Fibroblast of skin of abdomen (primary cell): ENCODE measurements at places on chromosomes 5 and 9.

DNA sequence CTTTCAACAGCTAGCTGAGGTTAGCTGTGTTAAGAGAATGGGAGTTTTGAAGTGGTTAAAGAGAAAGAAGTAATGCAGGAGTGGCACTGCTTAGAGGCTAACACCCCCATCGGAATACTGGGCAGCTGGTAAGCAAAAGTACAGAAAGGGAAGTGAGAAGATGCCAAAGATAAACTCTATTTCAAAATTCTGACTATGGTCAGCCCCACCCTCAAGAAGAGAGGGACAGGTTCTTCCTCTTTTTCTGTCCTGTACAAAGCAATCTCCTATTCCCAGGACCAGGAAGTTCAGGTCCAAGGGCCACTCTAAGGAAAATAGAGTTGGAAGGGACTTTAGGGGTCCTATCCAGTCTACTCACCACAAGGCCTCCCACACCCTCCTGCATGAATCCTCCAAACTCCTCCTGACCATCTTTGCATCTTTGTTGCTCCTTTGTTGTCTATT, 45.9 kb upstream of the JAK2 start:
- no peak for DNase-seq

DNA sequence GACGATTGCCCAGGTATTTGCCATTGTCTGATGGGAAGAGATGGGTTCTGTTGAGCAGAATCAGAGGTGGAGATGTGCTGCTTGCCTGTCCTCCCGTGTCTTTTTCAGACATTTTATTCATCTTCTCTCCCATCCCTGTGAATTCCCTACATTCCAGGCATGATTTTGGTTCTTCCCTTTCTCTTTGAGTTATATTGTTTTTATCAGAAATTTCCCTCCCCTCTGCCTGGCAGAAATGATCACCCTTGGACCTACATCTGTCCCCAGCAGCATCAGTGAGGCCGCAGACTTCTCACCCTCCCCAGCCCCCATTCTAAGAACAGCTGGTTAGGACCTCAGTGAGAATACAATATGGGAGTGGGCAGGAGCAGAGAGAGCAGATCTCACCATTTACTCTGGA, 640.2 kb downstream of the CCDC171 start:
- peak; percentile 48 for DNase-seq

GRCh38 chr5:3656803-3657202, 61.2 kb downstream of the IRX1 start:
- no peak for DNase-seq

DNA sequence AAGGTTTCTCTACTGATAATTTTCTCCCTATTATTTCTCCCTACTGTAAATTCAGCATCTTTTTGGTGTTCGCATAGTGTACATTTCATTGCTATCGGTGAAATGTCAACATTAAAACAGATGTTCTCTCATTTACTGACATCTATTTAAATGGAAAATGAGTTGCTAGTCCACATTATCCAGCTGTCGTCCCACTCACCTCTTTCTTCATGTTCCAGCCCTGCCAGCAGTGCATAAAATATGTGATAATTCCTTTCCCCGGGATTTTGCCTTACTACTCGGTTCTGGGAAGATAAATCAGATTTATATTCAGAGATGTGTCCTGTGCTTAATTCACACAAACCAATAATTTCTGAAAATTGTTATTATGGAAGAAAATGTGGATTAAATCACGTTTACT, 155.8 kb downstream of the MYO10 start:
- no peak for DNase-seq

DNA sequence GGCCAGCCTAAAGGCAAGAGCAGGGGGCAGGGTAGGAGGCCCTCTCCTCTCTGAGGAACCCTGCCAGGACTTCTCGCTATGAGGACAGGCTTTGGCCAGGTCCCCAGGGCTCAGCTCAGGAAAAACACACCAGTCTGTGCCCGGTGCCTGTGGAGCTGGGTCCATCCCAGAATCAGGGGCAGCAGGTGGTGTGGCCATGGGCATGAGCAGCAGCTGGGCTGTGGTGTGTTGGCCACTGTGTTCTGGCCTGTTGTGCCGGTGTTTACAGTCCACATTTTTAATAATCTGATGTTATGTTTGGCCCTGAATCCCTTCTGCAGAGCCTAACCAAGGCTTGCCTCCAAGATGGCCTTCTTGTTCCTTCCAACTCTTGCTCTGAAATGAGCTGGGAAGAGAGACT, 77.0 kb downstream of the FGF18 start:
- DNase-seq: no peak

- no peak for DNase-seq
These were observed 39.8 kb downstream of the HMCN2 start for GRCh38 chr9:130305381-130305780.

- DNase-seq: no peak
These were observed 38.7 kb downstream of the SH3PXD2B start for GRCh38 chr5:172415362-172416275.

- DNase-seq: no peak
These were observed 363.7 kb downstream of the CSNK1G3 start for GRCh38 chr5:123875561-123876275.

GRCh38 chr5:179165421-179166170, 105.4 kb downstream of the ZNF354C start:
- DNase-seq: no peak

- peak; percentile 6 for DNase-seq
These were observed 27.0 kb downstream of the C5 start for GRCh38 chr9:121023064-121023463.

- no peak for DNase-seq
These were observed 52.4 kb downstream of the RETREG1 start for GRCh38 chr5:16564248-16564867.
